Pancreas (tissue), 10 donors: ENCODE measurements at places on chromosomes 6 and 20. TPM values are rescaled to one million over a fixed set of nuclear protein-coding genes. Genes with fewer than 3 reads are reported as not detected.
A peak's percentile ranks its signal among the peaks of the same experiment; 100 is the strongest.

DNA sequence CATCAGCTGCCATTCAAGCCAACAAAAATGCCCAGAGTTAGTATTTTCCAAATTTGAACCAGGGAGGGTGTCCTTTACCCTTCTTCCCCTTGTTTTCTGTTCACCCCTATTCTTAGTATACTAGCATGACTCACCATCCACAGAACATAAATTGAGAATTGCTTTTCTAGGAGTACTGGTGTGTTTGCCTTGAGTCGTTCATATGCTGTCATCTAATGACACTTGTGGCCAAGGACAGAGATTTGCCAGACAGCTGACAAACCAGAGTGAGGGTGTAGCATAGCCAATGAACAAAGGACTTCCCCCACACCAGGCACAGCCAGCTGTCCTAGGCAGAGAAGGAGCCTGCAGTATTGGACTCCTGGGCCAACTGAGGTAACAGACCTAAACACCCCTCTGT is 62.2 kb downstream of the FILIP1 start:
- no peak overlapping the region for H3K4me3 ChIP-seq
- H3K27me3 ChIP-seq = no peaks in the 10 kb centered on the region
- H3K4me1 ChIP-seq = no peaks in the 10 kb centered on the region

GRCh38 chr6:69116658-69117057 is 481.6 kb downstream of the ADGRB3 start:
- H3K4me3 ChIP-seq = no peak overlapping the region
- no peaks in the 10 kb centered on the region for H3K36me3 ChIP-seq
- H3K4me1 ChIP-seq = no peaks in the 10 kb centered on the region
- DNase-seq = no peak

DNA sequence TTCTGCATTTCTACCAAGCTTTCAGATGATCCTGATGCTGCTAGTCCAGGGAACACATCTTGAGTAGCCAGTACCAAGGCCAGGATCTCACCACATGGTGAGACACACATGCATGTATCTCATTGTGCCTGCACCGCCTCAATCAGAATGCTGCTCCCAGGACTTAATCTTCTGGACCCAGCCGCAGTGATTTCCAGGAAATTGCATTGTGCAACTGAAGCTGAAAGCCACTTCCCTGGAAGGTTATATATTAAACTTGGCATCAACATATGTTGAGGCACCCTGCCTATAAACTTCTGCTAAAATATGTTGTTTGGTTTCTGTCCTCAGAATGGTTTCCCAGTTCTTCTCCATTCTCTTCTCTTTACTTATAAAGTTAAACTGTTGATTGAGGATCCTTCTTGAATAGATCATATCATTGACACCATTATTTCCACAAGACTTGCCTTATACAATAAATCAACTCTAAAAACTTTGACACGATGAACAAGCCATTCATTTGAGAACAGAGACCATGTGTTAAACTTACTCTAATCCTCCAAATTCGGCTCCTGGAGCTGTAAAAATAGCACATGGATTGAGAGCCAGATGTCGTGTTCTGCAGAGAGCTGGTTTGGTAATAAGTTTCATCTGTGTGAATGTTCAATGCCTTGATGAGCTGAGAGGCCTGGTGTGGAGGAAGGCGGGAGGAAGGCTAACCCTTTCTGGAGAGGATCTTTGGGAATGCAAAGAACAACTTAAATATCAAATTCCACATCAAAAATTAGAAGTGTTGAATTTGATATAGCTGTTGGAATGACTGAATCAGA is 65.0 kb upstream of the PCSK2 start:
- no peak overlapping the region for H3K27ac ChIP-seq
- no peaks in the 10 kb centered on the region for H3K36me3 ChIP-seq
- no peaks in the 10 kb centered on the region for H3K27me3 ChIP-seq
- H3K4me3 ChIP-seq = no peak overlapping the region
- no peak for DNase-seq
- H3K4me1 ChIP-seq = no peaks in the 10 kb centered on the region

DNA sequence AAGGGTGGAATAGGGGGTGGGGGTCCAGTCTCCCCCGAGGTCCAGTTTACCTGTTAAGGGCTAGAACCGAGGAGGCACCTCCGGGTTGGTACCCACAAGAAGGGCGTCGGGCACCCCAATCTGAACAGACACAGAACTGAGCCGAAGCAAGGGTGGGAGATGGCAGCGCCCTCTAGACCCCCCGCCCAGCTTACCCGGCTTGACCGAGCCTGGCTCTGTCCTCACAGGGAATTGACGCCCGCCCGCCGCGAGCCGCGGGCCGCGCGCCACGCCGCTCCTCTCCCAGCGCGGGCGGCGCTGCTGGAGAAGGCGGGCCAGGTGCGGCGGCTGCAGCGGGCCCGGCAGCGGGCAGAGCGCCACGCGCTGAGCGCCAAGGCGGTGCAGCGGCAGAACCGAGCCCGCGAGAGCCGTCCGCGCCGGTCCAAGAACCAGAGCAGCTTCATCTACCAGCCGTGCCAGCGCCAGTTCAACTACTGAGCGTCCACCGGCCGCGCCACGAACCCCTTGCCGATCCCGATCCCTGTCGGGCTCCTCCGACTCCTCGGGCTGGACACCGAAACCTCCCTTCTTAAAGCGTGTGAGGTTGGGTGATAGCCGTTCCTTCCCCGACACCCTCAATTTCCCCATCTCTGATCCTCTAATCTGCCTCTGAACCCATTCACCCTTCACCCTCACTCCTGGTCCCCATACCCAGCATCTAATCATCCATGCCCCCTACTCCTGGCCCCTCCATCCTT is 5.9 kb downstream of the TP53INP2 start:
- H3K36me3 ChIP-seq = no peaks in the 10 kb centered on the region
- H3K4me1 ChIP-seq = peaks cover 8% of the 10 kb centered on the region
- H3K27ac ChIP-seq = peak overlapping the region; percentile 68

GRCh38 chr6:75818098-75818855 is 69.2 kb downstream of the MYO6 start:
- H3K36me3 ChIP-seq = no peaks in the 10 kb centered on the region
- H3K4me1 ChIP-seq = no peaks in the 10 kb centered on the region
- no peaks in the 10 kb centered on the region for H3K27me3 ChIP-seq
- DNase-seq = no peak
- no peak overlapping the region for H3K27ac ChIP-seq
- no peak overlapping the region for H3K4me3 ChIP-seq

DNA sequence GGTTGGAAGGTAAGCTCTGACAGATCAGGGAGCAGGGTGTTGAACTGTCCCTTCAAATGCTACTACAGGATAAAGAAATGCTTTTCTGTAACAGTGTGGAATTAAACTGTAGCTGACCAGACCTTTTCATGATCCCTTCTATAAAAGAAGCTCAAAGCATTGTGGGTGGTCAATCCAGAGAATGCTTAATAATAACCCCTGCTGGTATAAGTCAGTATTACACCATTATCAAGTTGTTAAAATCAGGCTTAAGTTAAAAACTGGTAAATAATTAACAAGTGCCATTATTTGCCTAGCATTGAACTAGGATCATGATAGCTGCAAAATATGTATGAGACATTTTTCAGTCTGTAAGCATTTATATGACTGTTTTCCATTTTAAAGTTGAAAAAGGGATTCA is 468.9 kb downstream of the PKHD1 start:
- no peaks in the 10 kb centered on the region for H3K27me3 ChIP-seq
- H3K27ac ChIP-seq = peak overlapping the region; percentile 48
- no peak overlapping the region for H3K4me3 ChIP-seq
- no peaks in the 10 kb centered on the region for H3K4me1 ChIP-seq
- no peak for DNase-seq

- H3K27ac ChIP-seq = no peak overlapping the region
- H3K27me3 ChIP-seq = no peaks in the 10 kb centered on the region
- no peaks in the 10 kb centered on the region for H3K36me3 ChIP-seq
- H3K4me3 ChIP-seq = no peak overlapping the region
- no peaks in the 10 kb centered on the region for H3K4me1 ChIP-seq
Measured at GRCh38 chr6:3538536-3538935, 81.7 kb upstream of the SLC22A23 start.

DNA sequence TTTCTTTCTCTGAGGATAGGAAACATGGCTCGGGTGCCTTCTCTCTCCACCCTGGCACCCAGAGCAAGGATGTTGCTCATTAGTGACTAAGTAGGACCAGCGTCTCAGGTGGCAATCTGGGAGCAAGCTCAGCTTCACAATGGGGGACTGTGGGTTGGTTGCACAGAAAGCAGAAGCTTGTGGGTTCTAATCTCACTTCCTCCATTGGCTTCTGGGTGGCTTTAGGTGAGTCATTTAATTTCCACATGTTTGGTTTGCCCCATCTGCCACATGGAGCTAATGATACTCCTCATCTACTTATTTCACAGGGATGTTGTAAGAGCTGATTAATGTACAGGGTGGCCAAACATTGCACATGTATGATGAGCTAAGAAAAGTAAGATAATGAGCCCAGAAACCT is 54.8 kb upstream of the AKIRIN2 start:
- H3K27ac ChIP-seq = no peak overlapping the region
- no peak overlapping the region for H3K4me3 ChIP-seq
- no peaks in the 10 kb centered on the region for H3K4me1 ChIP-seq

- no peaks in the 10 kb centered on the region for H3K36me3 ChIP-seq
- DNase-seq = no peak
- H3K27me3 ChIP-seq = no peaks in the 10 kb centered on the region
- H3K27ac ChIP-seq = no peak overlapping the region
- H3K4me3 ChIP-seq = no peak overlapping the region
Measured at GRCh38 chr6:159654483-159655098, 38.5 kb downstream of the SOD2 start.

DNA sequence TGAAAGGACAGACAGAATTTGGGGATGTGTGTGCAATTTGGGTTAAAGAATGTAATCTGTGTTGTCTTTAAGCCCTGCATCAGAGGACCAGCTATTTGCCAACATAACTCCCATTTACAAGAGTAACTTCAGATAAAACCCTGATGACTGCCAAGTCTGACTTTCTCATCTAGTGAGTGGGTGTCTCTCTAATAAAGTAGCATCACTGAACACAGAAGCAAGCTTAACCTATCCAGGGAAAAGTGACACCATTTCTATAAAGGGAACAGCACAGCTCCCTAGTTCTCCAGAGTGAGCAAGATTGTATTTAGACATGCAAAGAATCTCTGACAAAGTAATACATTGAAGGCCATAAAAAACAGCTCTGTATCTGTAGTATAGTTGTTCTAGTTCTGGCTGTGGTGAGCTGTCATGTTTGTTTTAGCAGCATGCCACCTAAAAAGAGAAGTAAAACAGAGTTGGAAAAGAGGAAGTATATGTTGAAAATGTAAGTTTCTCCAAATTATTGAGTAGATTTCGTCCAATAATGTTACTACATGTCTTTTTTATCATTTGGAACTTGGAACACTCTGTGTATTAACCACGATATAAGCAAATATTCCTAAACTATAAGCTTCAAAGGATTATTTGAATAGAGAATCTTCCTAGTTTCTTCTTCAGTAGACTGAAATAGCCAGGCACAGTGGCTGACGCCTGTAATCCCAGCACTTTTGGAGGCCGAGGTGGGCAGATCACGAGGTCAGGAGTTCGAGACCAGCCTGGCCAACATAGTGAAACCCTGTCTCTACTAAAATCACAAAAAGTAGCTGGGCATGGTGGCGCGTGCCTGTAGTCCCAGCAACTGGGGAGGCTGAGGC is 8.8 kb upstream of the PIM1 start:
- no peak overlapping the region for H3K4me3 ChIP-seq
- H3K27me3 ChIP-seq = no peaks in the 10 kb centered on the region
- H3K36me3 ChIP-seq = no peaks in the 10 kb centered on the region
- peak overlapping the region; percentile 7 for H3K27ac ChIP-seq
- H3K4me1 ChIP-seq = no peaks in the 10 kb centered on the region

DNA sequence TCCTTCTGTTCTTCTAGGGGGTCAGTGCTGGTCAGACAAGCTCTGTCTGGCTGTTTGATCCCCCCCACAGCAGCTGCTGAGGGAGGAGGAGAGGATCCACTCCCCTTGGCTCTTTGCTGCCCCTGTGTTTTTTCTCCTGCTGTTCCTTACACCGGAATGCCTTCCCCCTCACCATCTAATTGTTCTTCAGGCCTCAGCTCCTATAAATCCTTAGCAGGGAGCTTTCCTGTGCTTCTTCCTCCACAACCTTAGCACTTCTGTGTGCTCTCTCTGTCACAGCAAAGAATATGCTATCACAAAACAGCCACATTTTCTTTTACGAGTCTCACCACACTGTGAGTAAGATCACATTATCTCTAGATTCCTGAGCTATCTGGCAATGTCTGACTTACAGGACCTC is 196.6 kb downstream of the OTOR start:
- H3K4me3 ChIP-seq = no peak overlapping the region
- H3K4me1 ChIP-seq = no peaks in the 10 kb centered on the region
- no peak for DNase-seq
- H3K36me3 ChIP-seq = no peaks in the 10 kb centered on the region
- no peaks in the 10 kb centered on the region for H3K27me3 ChIP-seq

- no peaks in the 10 kb centered on the region for H3K27me3 ChIP-seq
- no peak overlapping the region for H3K27ac ChIP-seq
- H3K4me3 ChIP-seq = no peak overlapping the region
- no peak for DNase-seq
- no peaks in the 10 kb centered on the region for H3K36me3 ChIP-seq
Measured at GRCh38 chr6:38118791-38119365, 299.4 kb downstream of the ZFAND3 start.

The PAK5 gene
- 1.3 TPM for total RNA-seq

The MUC21 gene
- total RNA-seq = not detected

The LY86 gene
- 0.16 TPM for total RNA-seq

The DTNBP1 gene
- total RNA-seq = 7.5 TPM

The RIMS1 gene
- total RNA-seq = 4.2 TPM

The F13A1 gene
- 5.0 TPM for total RNA-seq

The ADGRF1 gene
- total RNA-seq = 0.24 TPM

The ARFRP1 gene
- total RNA-seq = 14.9 TPM

The MICB gene
- total RNA-seq = 1.4 TPM

The PTGIS gene
- 11.0 TPM for total RNA-seq

The LGSN gene
- total RNA-seq = 0.52 TPM
